GM23338 (cell line): ENCODE measurements at places on chromosomes 1 and 21.

GRCh38 chr1:27591622-27592021 is 12.3 kb downstream of the AHDC1 start:
- no peak for DNase-seq
- H3K4me3 ChIP-seq: no peak overlapping the region
- H3K27me3 ChIP-seq: no peaks in the 10 kb centered on the region
- H3K27ac ChIP-seq: no peak overlapping the region
- H3K4me1 ChIP-seq: peaks cover 44% of the 10 kb centered on the region

DNA sequence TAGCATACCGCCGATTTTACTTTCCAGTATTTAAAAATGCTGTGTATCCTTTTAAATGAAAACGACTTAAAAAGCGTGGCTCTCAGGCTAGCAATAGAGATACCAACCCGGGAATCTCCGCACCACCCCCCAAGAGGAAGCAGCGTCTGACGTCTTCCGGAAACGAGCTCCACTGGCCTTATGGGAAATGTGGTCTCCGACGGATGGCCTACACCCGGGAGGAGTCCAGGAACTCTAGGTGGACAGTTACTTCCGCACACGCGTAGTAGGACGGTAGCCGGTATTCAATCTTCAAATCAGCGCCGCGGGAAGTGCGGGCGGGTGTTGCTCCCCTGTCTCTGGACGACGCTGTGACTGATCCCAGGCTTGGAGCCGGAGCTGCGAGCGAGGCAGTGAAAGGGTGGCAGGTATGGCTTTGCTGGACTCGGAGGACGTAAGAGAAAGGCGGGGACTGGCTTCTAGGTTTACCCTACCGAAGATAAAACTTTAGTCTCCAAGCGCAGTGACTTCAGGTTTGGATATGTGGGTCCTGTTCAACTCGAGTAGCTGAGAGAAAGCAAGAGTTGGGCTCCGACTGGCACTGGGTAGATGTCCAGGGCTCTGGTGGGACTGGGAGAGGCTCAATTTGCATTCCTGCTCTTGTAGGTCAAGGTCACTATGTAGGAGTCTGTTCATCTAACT is at the start of gene ZNF684:
Gene ZNF684, plus strand, starts transcription at position 257 of the 681 bp plus-strand sequence. CDS start 1,530 bp downstream, outside the sequence.
- DNase-seq: peak; percentile 96
- peak within 1 kb of the TSS; percentile 58 for H3K4me3 ChIP-seq
- peaks cover 6% of the 10 kb centered on the region; the same call in 1 of the 2 replicates for H3K4me1 ChIP-seq
- H3K36me3 ChIP-seq: 0 out of 2 replicates have a peak, but pooled peaks cover 3% of the 10 kb centered on the region
- peak within 1 kb of the TSS; percentile 92 for H3K27ac ChIP-seq

GRCh38 chr1:1554926-1555915 is 14.8 kb upstream of the TMEM240 start:
- H3K27ac ChIP-seq: no peak overlapping the region
- no peaks in the 10 kb centered on the region for H3K4me1 ChIP-seq
- DNase-seq: no peak
- H3K4me3 ChIP-seq: no peak overlapping the region

GRCh38 chr1:37238364-37239224 is 204.3 kb upstream of the GRIK3 start:
- H3K4me3 ChIP-seq: no peak overlapping the region
- no peak for DNase-seq
- no peaks in the 10 kb centered on the region for H3K36me3 ChIP-seq
- peaks cover 52% of the 10 kb centered on the region for H3K4me1 ChIP-seq
- H3K27ac ChIP-seq: 0 out of 2 replicates have a peak overlapping the region, but pooled peaks have one; percentile 19

GRCh38 chr1:162218975-162219374 is 149.5 kb downstream of the NOS1AP start:
- no peaks in the 10 kb centered on the region for H3K36me3 ChIP-seq
- DNase-seq: no peak

GRCh38 chr1:169869426-169869825 is 24.3 kb downstream of the SCYL3 start:
- H3K27me3 ChIP-seq: no peaks in the 10 kb centered on the region
- no peaks in the 10 kb centered on the region for H3K4me1 ChIP-seq
- DNase-seq: no peak
- no peak overlapping the region for H3K27ac ChIP-seq
- H3K4me3 ChIP-seq: no peak overlapping the region

GRCh38 chr1:59638231-59638711 is 176.5 kb upstream of the HOOK1 start:
- H3K4me1 ChIP-seq: no peaks in the 10 kb centered on the region
- no peaks in the 10 kb centered on the region for H3K36me3 ChIP-seq
- H3K4me3 ChIP-seq: no peak overlapping the region
- peak; percentile 38 for DNase-seq
